SK-N-DZ (cell line): ENCODE measurements at places on chromosomes 7 and 10.

GRCh38 chr10:114615600-114616007 lies 42.5 kb downstream of the ABLIM1 start:
- no peak for DNase-seq

DNA sequence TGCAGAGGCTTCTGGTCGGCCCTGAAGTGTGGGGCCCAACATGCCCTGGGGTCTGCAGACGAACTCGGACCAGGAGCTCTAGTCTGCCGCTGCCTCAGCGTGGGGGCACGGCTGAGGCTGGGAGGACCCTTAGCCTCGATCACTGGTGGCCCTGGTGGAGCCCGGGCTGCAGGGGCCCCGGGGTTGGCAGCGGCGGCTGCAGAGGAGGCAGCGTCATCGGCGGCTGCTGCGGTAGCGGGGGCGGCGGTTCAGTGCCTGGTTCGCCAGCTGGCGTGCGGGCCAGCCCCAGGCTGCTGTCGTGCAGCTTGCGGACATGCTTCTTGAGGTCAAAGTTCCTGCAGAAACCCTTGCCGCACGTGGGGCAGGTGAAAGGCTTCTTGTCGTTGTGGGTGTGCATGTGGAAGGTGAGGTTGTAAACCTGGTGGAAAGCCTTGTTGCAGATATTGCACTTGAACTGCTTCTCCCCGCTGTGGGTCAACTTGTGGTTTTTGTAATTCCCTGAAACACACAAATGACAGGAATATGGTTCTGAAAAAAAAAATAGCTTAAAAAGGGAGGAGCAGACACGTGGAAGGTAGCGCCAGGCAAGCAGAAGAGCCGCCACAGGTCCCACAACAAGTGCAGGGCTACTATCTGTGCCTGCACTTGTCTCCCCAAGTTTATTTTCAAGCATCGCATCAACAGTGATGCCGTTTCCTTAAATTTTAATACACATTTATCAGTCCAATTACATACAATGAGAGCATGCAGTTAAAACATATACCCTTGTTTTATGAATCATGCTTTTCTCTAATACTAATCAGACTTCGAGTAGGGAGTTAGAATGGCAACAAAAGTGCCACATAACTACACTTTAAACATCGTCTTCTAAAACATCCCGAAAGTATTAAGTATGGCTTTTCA lies 2.4 kb downstream of the FEZF1 start:
- DNase-seq = no peak

GRCh38 chr10:86192691-86193090 lies 173.9 kb downstream of the GRID1 start:
- no peak for DNase-seq

GRCh38 chr7:68807666-68808065 lies 790.6 kb upstream of the AUTS2 start:
- no peak for DNase-seq

DNA sequence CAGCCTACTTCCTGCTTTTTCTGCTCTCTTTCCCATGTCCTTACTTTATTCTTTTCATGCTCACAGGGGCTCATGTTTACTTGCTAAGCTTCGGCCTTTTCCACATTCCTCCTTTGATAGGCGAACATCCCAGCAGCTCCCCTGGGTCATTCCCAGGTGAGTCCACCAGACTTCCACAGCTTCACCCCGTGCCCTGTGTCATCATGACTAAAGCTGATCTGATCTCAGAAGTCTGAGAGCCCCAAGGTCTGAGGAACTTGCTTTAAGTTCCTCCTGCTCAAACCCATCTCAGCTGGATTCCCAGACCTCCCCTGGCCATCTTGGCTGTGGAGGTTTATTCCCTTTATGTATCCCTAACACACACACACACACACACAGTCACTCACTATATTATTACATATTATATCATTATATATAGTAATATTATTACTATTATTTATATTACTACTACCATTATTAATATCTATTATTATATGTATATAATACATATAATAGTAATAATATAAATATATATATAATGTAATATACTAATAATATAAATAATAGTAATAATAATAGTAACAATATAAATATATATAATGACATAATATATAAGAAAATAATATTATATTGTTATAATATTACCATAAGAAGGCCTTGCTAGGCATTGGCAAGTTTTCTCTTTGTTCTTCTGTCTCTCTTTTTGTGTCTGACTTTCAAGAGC lies 295.9 kb downstream of the PTEN start:
- no peak for DNase-seq

DNA sequence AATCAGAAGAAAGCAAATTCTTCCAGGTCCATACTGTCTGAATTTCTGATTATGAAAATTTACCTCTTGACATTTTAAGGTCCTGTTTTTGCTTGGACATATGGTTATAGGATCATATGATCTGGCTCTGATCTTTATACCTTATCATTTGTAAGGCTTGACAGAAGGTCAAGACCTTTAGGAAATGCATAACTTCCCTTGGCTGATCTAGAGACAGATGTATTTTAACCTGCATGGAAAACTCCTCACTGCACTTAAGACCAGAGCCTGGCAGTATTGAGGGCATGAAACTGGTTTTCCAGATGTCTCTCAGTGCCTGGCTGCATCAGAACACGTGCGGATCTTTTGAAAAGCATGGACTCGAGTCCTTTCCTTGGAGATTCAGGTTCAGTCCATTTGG lies 55.9 kb downstream of the TRRAP start:
- DNase-seq = no peak

- DNase-seq = no peak
These were observed 2.9 kb downstream of the GPNMB start for GRCh38 chr7:23249486-23249885.

DNA sequence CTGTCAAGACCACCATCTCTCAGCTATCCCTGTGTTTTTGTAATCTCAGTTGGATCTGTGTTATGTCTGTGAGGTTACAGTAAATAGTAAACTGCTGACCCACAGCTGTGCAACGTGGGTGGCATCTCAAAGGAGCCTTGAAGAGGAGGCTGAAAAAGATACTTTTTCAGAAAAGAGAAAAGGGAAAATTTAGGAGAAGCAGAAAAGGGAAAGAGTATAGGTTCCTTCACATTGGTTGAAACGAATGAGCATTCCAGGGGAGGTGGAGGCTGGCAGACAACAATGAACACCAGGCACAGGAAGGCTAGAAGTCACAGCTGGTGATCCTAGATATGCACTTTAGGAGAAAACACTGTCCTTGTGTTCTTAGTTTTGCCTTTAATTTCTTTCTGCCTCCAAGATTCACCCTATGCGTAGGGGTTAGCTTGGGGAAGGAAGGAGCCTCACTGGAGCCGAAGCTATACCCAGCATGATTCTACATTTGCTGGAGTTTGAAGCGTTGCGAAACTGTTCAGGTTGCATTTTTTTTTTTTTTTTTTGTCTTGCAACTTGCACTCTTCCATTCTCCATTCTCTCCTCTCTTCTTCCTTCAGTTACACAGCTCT lies 18.3 kb downstream of the CPED1 start:
- DNase-seq = no peak

- no peak for DNase-seq
These were observed 36.7 kb downstream of the CDK6 start for GRCh38 chr7:92799446-92800211.

DNA sequence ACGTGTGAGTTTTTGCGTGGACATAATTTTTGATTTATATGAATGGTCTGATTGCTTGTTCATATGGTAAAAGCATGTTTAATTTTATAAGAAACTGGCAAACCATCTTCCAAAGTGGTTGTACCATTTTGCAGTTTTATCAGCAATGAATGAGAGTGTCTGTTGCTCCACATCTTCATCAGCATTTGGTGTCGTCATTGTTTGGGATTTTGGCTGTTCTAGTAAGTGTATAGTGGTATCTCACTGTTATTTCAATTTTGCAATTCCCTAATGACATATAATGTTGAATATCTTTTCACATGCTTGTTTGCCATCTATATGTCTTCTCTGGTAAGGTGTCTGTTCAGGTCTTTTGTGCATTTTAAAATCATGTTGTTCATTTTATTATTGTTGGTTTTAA lies 13.2 kb upstream of the PLCE1 start:
- DNase-seq = no peak

DNA sequence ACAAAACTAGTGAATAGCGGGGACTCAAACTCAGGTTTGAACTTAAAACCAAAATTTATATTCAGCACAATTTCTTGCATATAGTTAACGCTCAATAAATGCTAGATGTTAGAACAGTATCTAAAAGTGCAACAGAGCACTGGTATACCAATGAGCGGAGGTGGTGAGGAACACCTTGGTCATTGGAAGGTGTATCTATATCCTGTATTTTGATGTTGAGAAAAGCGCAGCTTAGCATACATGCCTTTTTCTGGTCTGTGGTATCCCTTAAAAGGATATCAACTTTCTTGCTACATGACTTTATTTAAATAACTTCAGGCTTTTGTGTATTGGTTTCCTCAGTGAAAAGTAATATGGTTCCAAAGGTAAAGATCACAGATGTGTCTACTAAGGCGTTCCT lies 33.3 kb upstream of the DNAJB12 start:
- no peak for DNase-seq
